Posterior vena cava (tissue), 2 donors: ENCODE measurements at places on chromosomes 7 and 10. TPM values are rescaled to one million over a fixed set of nuclear protein-coding genes. Genes with fewer than 3 reads are reported as not detected.

The CFAP43 gene
- 0.24 TPM for total RNA-seq

The ASIC3 gene
- total RNA-seq: 1.4 TPM

The KLF14 gene
- 0.10 TPM for total RNA-seq

DNA sequence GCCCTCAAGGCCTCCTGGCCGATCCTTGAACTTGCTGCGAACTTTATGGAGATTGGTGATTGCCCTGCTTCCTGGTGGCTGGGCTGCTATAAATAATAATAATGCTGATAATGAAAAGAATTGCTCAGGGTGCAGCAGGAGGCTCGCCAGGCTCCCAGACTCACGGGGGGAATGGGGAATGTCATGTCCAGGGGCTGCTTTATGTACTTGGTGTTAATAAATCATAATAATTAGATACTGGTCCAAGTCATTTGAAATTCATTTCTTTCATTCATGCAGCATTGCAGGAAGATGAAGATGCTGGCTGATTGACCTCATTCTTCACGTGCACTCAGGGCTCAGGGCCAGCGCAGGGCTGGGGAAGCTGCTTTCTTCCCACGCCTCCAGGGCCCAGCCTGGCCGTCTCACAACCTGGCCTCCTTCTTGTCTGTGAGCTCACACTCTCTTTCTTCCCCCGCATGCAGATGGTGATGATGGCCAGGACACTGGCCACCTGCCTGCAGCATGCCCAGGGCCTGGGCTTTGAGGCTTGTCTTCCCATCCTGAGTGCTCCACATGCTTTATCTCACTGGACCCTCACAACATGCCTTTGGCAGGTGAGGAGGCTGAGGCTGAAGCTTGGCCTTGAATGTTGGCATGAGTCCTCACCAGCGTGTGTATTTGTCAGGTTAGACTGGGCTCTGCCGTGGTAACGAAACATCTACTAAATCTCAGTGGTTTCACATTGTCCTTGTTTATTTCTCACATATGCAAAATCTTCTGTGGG lies 138.4 kb upstream of the TNS3 start:
- DNase-seq: no peak

DNA sequence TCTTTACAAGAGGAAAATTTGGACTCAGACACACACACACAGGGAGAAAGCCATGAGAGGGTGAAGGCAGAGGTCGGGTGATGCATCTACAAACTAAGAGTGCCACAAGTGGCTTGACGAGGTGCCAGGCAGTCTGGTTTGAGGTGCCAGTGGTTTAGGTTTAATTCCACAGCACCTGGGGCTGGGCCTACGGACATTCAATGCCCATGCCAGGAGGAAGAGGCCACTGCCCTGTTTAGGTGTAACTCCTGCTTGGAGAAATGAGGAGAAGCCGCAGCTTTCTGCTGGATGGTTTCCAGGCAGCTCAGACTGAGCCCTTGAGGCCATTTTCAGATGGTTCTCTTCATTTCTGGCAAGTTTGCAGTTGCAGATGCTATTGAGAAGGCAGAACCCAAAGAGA lies 83.6 kb downstream of the HTR5A start:
- no peak for DNase-seq

GRCh38 chr10:94200146-94200837 lies 162.4 kb downstream of the NOC3L start:
- no peak for DNase-seq

- DNase-seq: no peak
Measured at GRCh38 chr7:95881597-95881996, 109.2 kb downstream of the DYNC1I1 start.

- no peak for DNase-seq
Measured at GRCh38 chr10:2978574-2979273, 88.6 kb upstream of the PFKP start.

DNA sequence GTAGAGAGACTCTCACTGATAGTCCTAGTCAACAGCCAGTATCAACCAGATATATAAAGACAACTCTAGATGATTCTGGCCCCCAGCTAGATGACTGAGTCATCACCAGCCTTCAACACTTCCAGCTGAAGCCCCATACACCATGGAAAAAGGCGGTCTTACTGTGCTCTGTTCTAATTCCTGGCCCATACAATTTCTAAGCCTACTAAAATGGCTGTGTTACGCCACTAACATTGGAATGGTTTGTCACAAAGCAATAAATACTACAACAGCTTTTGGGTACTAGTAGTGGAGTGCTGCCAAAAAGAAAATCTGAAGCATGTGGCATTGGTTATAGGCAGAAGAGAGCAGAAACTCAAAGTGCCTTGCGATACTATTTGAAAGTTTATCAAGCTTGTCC lies 13.0 kb upstream of the TES start:
- no peak for DNase-seq
